ENCODE measurements at places on chromosomes 2 and 18.

DNA sequence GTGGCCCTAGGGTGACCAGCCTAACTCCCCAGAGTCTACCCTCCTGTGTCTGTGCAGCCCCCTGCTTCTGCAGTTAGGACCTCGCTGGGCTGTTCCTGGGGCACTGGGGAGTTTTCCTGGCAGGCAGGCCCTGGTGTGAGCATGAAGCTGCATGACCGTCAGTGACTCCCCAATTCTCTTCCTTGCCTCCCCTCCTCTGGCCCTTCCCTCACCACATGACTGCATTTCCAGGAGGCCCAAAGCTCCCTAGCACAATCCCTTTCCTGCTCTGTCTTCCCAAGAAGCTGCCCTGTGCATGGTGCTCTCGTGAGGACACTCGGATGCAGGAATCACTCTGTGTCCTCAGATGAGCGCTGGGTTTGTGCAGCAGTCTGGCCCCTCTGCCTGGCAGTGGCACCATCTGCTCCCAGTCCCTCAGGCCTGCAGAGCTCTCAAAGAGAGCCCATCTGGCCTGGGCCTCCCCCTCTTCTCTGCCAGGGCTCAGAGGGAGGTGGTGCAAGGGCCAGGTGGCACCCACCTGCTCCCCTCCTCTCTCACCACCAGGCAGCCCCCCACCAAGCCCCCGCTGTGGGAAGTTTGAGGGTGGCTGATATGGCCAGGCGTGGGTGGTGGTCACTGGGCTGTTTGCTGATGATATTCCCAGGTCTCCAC lies 125.6 kb upstream of the HS6ST1 start:
- no peak for DNase-seq

DNA sequence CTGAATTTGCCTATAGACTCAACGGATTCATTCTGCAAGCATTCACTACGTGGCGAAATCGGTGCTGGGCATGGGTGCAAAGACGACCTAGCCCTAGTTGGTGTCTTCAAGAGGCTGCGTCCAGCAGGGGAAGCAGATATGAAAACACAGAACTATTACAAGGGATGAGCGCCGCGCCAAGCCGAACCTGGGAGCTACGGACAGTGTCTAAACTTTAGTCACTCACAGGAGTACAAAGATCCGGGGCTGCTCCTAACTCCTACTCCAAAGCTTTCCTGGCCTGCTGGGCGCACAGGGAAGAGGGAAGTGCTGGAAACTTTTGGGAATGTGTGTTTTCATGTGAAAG lies 732 bp upstream of the ANXA4 start:
- peak; percentile 56 for DNase-seq

- DNase-seq: no peak
Observed at GRCh38 chr2:134299334-134299733, 45.5 kb downstream of the MGAT5 start.

GRCh38 chr2:48905696-48906095 lies 150.2 kb upstream of the LHCGR start:
- DNase-seq: no peak

GRCh38 chr2:109257653-109258052 lies 128.6 kb downstream of the SH3RF3 start:
- DNase-seq: no peak

DNA sequence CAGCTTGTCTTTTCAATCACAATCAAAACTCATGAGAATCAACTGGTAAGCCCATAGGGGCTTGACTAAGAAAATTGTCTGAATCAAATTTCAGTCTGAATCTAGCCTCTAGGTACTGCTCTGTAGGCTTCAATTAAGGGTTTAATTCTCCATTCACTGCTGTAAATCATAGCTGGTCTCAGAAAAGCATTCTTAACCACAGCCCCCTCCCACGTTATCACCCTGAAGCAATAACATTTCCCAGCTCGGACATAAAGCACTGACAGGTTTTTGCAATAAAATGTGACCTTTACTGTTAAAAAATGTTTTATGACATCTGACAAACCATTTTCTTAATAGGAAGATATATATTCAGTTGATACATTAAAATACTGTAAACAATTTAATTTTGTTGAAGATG lies 55.0 kb downstream of the LRP1B start:
- no peak for DNase-seq
